ENCODE measurements at places on chromosomes 4 and X.

GRCh38 chrX:101078716-101079598 lies at the start of gene TMEM35A:
Gene TMEM35A (plus strand): TSS chrX:101078879. CDS start chrX:101079003, 124 bp downstream.
- no peak for DNase-seq

DNA sequence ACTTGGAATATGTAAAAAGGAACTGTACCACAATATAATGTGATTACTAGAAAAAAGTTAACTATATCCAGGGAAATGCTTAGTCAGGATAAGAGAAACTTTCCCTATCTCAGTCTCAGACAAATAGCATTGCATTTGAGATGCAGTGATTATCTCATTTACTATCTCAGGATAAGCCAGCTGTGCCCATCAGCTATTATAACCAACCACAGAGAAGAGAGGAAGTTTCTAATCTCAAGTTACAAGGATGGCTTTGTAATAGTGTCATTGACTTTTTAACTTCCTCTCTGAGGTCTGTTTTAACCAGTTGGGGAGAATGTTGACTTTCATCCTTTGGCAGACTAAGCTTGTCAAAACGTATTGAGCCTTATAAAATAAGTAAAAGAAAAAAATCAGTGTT lies 56.5 kb downstream of the SNX25 start:
- no peak for DNase-seq

- DNase-seq: no peak
Measured at GRCh38 chr4:41339812-41340809, 83.4 kb downstream of the UCHL1 start.

- no peak for DNase-seq
Measured at GRCh38 chrX:33190016-33190415, 21.3 kb downstream of the DMD start.

DNA sequence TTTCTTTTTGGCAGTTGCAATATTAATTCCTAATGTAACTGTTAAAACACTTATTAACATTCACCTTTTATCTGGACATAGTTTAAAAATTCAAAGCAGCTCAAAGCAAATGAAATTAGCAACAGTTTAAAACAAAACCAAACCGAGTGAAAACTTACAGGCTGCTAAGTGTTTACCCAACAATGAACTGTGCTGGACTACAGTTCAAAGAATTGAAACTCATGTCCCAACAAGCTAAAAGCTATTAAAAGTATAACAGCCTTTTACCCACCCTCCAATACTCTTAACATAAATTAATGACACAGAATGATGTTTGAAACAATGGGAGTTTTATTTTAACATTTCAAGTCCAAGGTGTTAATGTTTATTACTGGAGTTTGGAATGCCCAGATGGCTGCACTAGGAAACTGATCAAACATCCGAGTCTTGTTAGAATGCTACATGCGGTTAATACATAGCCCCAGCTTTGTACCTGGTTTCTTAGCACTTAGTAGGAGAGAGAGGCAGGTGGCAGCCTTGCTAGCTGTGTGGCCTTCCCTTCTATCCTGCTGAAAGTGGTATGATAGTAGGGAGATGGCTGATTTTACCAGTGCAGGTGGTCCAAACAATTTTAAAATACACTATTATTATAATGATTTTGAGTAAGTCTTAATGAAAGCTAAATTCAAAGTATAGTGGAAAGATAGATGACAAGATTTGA lies 21.1 kb upstream of the FRYL start:
- DNase-seq: no peak

DNA sequence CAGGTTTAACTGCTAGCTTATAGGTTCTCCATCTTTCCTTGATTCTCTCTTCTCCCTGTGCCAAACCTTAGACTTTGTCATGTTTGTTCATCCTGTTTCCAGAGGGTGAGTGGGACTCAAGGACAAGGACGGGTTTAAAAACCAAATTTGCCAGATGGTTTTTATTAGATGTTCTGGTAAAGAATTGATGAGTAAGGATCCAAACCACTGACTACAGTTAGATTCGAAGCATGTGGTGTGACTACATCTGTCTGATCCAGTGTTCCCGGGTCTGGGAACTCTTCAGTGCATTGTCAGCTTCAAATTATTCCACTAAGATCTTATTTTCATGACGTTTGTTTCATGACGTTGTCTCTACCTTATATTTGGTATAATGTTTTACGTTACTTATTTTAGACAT lies 37.5 kb downstream of the MTMR1 start:
- DNase-seq: no peak

GRCh38 chrX:8867406-8867805 lies 66.2 kb upstream of the FAM9A start:
- no peak for DNase-seq

DNA sequence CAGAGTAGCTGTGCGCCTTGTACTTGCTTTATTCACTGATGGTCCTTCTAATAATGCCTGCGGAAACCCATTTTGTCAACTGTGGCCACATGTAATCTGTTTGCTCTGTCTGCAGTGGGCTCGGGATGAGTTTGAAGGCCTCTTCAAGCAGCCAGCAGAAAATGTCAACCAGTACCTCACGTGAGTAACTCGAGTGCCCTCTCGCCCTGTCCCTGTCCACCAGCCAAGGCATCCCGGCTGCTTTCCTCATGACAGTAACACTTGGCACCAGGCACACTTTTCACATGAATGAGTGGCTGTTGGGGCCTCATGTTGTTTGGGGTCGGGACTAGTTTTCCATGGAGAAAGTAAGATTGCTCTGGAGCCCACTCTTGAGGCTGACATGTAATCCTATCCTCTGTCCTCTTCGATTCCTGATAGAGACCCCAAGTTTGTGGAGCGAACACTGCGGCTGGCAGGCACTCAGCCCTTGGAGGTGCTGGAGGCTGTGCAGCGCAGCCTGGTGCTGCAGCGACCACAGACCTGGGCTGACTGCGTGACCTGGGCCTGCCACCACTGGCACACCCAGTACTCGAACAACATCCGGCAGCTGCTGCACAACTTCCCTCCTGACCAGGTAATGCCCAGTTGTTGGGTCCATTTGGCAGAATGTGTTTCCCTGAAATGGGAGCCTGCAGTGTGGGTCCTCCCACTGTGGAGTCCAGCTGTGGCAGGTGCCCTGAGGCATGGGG lies 8.8 kb upstream of the CDK16 start:
- DNase-seq: no peak

GRCh38 chr4:126616795-126617194 lies 1016.0 kb upstream of the INTU start:
- no peak for DNase-seq

DNA sequence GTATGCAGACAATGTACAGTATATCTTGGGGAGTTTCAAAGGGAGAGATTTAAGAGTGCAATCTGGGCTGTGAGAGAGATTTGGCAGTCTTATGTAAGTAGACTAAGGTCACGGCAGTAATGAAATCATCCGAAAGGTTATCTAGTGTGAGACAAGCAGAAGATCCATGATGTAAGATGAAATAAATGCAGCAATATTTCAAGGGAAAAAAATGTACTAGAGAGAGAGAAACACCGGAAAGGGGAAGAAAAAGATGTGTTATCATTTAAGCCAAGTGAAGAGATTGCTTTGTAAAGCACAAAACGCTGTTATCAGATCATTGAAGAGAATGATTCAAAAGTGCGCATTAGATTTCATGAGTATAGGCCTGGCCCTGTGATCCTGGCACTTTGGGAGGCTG lies 88.4 kb upstream of the GUCY1A1 start:
- no peak for DNase-seq

GRCh38 chr4:154361450-154361849 lies 130.1 kb downstream of the DCHS2 start:
- DNase-seq: no peak

DNA sequence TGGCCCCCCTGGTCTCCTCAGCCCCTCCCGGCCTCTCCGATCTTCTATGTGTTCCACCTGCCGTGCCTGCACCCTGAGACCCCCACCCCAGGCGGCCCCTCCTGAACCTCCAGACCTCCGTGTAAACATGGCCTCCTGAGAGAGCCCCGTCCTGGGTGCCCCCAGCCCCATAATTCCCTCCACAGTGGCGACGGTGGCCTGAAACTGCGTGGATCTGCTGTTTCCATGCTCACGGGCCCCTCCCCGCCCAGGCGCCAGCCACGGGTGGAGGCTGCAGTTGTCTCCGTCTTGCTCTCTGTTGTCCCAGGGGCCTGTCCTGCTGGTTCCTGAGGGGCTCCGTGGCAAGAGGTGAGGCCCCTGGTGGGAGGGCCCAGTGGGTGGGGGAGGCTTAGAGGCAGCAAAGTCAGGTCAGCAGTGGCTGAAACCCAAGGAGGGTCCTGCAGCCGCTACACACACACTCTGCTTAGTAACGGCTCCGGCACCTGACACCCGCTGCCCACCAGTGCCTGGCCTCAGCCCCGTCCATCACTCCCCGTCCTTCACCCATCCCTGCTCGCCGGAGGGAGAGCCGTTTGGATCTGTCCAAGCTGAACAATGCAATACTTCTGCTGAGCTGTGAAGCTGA lies 75.8 kb downstream of the FAM53A start:
- no peak for DNase-seq

DNA sequence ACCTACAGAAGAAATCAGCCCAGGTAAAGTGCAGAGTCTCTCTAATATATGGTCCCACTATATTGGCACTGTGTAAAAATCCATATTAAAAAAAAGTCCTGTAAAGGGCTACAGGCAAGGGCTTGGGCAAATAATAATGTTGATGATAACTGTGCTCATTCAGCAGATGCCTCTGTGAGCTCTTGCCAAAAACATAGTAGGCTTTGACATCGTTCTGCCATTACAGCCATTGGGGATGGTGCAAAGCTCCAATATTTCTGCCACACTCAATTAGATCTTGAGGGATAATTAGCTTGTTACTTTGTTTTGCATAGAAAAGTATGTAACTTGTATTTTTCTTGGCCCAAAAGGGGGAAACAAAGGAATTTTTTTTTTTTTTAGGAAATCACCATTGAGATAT lies 645.5 kb upstream of the FAM241A start:
- DNase-seq: no peak

DNA sequence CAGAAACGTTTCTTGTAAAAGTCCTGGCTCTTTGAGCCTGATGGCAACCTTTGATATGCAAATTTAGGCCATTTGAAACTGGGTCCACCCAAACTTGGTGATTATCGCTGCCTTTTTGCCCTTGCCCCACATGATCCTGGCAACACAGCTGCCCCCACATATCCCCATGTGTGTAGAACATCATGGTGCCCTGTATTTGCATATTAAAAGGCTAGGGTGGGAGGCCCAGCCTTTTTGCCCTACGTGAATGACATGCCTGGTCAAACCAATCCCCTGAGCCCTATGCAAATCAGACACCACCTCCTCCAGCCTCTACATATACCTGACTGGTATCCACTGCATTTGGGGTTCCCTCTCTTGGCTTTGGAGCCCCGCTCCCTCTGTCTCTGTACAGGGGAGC lies 202.4 kb downstream of the MAB21L2 start:
- no peak for DNase-seq

- DNase-seq: peak; percentile 6
Measured at GRCh38 chrX:48648336-48648751, 35.3 kb upstream of the WAS start.

- no peak for DNase-seq
Measured at GRCh38 chr4:78558410-78558809, 6.8 kb downstream of the ANXA3 start.

DNA sequence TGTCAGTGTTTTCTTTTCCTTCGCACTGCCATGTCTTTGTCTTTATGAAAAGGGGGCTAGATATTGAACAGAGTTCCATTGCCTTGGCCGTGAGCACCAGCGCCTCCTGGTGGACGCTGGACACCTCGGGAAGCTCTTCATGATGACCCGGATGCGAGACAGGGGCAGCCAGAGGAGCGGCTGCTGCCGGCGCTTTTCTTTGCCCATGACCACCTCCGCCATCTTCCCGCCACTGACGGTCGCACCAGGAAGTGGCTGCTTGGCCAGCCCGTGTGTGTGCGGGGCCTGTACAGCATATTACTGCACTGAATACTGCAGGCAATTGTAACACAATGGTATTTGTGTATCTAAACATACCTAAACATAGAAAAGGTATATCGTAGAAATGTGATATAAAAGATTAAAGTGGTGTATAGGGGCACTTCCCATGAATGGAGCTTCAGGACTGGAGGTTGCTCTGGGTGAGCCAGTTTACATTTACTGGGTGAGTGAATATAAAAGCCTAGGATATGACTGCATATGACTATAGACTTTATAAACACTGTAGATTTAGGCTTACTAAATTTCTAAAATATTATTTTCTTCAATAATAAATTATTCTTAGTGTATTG lies 15.8 kb upstream of the GRIA2 start:
- DNase-seq: no peak

- no peak for DNase-seq
Measured at GRCh38 chr4:104429150-104429741, 65.4 kb downstream of the CXXC4 start.

DNA sequence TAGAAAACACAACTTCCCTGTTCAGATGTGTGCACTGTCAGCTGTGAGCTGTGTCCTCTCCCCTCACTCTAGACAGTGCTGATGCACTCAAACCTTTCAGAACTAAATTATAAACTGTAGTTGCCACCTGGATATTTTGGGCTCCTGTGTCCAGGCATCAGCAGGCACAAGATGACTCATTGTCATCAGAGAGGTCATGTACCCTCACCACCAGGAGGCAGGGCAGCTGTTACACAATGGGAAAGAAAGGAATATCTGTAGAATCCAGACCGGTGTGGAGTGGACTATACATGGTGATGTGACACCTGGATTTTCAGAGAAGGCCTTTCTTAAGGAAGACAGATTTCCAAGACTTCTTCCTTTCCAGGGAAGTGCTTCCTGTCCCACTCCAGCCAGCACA lies 854.4 kb upstream of the AGA start:
- DNase-seq: no peak

- DNase-seq: no peak
Measured at GRCh38 chrX:97790850-97791249, 907.1 kb downstream of the RPA4 start.

GRCh38 chrX:44428989-44429627 lies 85.6 kb upstream of the EFHC2 start:
- DNase-seq: no peak

- no peak for DNase-seq
Measured at GRCh38 chr4:179941911-179942310, 2301.3 kb upstream of the TENM3 start.

DNA sequence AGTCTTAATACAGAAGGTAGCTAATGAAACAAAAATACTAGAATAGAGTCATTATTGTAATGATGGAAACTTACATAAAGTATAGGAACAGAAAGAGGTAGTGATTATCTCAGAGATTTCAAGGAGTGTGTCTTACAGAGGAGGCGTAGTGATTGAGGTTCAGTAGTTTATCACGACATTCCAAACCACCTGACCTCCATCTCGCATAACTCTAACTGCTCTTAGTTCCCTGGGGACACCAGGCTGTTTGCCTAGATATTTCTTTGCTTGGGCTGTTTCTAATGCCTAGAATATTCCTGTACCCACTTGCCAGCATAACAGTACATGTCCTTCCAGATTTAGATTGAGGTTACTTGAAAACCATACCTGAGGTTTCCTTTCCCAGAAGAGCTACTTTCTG lies 29.1 kb downstream of the STAG2 start:
- no peak for DNase-seq

DNA sequence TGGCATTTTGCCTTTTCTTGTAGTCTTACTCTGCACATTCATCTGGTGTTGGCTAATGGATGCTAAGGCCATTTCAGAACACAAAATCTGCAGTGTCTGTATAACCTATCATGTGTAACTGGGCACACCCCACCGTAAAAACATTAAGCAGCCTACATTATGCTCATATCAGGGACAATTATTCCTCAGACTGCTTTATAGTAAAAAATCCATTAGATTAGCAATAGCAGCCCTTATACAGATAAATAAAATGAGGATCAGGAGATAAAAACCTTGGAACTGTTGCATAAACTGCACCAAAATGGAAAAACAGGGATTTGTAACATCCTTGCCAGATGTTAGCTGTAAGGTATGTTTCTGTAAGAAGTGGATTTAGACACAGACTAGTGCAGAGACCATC lies 288.8 kb downstream of the HS3ST1 start:
- DNase-seq: no peak
